ENCODE measurements at places on chromosomes 2 and 18. TPM values are rescaled to one million over a fixed set of nuclear protein-coding genes. Genes with fewer than 3 reads are reported as not detected.

- DNase-seq, result no peak
Measured at GRCh38 chr2:237035781-237036475, 49.8 kb upstream of the COPS8 start.

The VWA3B gene
- polyA plus RNA-seq, result 0.20 TPM

The GATA6 gene
- 0.35 TPM for polyA plus RNA-seq

The REG3G gene
- 0.23 TPM for polyA plus RNA-seq

- DNase-seq, result no peak
Measured at GRCh38 chr2:135954020-135954601, 31.3 kb downstream of the DARS1 start.

DNA sequence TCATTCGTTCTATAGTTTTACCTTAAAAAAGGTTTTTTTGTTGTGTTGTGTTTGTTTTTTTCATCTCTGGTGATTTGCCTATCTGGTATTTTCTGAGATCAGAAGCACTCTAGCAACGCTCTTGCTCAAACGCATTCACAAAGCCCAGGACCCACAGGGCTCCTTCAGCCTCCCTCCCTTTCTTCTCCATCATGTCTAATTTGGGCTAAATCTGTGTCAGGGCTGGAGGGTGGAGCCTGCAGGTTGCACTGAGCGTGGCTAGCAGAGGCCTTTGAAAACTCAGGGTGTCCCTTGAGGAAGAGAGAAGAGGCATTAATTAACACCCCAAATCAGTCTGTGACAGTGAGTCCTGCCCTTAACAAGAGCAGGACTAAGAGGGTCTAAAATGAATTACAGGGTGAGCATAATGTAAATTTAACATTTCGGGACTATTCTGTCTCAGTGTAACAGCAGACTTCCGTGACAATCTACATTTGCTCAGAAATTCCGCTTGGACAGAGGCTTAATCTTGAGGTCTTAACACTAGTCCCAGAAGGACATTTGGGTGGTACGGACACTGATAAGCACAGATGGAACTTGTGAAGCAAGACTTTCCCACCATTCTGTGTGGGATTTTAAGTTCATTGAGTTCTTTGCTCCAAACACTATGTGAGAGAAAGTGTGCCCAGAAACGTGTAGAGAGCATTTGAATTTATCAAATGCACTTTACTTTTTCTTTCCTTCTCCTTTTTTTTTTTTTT is 174.4 kb upstream of the APCDD1 start:
- DNase-seq, result no peak

GRCh38 chr18:45940724-45941123 is 26.4 kb downstream of the EPG5 start:
- DNase-seq, result no peak

DNA sequence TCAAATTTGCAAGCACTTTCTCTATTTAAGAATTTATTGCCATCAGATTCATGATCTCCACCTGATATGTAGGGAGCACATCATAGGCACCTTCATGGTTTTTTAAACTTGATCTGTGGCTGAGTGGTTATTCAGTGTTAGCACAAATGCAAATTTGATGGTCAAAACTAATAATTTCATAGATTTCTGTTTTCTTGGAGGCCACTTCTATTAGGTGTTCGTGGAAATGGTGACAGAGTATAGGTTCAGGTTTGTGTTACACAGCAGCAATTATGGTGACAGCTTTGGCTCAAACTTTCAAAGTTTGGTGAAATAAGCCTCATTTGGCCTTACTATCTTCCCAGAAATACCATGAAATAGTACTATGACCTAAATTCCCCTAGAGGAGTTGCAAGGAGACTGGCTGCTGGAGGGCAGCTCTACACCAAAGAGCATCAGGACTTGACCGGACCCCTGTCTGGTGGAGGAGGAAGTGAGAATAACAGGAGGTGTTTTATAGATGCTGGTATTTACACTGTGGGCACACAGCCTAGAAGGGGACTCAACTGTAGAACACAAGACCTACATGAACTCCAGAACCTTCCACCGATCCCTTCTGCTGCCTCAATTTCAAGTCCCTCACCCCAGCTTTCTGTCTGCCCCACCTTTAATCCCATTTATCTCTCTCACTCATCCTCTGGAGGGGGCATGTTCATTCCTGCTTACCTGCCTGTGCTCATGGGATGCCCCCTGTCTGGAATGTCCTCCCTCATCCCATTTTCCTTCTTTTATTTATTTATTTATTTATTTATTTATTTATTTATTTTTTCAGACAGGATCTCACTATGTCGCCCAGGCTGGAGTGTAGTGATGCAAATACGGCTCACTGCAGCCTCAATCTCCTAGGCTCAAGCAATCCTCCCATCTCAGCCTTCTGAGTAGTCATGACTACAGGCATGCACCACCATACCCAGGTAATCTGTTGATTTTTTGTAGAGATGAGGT is 132.9 kb upstream of the SIX2 start:
- DNase-seq, result no peak

Measured in psoas muscle (tissue), 8 donors.